ENCODE measurements at places on chromosomes 1 and 21.

DNA sequence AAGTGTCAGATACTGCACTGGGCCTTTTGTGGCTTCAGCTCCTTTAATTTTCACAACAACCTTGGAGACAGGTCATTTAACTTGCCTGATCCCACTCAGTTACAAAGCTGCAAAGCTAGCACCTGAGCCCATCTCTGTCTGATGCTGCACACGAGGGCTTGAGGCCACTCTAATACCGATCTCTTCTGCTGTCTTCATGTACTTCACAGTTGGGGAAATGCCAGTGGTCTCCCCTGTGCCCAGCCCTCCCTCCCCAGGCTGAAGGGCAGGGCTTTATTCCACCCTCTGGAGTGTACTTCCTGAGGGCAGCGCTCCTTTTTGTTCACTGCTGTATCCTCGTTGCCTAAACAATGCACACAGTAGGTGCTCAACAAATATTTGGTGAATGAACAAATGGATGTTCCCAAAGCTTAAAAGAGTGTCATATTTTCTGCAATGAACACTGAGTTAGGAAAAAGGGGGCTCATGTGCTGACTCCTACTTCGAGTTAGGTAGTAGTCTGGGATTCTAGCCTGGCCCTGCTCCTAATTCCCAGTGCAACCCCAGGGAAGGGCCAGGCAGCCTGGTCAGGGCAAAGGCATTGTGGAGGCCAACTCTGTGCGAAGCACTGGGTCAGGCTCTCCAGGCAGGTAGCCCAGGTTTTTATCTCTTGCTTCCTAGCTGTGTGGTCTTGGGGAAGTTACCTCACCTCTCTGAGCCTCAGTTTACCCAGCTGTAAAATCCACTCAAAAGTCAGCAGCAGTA, 1.1 kb downstream of the TMCO4 start:
- DNase-seq, result no peak

DNA sequence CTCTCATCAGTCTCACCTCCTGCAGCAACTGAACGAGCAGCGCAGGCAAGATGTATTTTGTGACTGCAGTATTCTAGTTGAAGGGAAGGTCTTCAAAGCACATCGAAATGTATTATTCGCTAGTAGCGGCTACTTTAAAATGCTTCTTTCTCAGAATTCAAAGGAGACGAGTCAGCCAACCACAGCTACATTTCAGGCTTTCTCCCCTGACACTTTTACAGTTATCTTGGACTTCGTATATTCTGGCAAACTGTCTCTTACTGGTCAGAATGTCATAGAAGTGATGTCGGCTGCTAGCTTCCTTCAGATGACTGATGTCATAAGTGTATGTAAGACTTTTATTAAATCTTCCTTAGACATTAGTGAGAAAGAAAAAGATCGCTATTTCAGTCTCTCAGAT, 53.7 kb downstream of the ZBTB8A start:
- DNase-seq, result no peak

GRCh38 chr1:239879321-239880170, 212.1 kb upstream of the FMN2 start:
- DNase-seq, result no peak

GRCh38 chr1:160672789-160673695, 26.2 kb upstream of the SLAMF1 start:
- DNase-seq, result no peak

DNA sequence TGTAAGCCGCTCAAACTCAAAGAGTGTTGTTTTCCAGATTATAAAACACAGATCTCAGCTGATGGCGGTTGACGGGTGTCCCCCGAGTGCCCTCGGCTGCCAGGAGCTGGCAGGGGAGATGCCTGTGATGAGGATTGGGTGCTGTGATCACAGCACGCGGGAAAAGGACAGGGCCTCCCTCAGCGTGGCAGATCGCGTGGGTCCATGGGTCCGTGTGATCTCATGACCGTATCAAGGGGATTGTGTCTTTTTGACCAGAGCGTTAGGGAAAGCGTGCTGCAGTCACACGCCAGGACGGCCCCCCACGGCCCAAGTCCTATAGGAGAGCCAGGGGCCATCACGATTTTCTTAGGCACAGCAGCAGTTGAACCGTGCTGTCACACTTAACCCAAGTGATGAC, 51.9 kb downstream of the PDE9A start:
- DNase-seq, result no peak

GRCh38 chr1:1197551-1198422, 8.6 kb downstream of the TNFRSF18 start:
- DNase-seq, result no peak

DNA sequence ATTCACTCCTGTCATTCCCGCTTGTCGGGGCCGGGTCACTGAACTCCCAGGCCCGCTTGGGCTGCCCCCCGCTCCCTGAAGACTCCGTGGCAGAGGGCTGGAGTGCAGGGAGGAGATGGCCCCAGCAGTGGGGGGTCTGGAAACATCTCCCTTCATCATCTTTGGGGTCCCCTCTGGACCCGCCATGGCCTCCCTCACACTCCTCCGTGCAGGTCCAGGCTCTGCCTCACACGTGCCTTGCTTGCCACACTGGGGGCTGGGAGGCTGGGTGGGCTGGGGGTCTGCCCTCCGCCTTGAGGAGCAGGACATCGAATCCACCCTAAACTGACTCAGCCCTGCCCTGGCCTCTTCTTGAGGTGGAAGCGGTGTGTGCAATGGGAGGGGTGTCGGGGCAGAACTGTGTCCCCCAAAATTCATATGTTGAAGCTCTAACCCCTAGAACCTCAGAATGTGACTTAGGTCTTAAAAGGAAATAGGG, 35.2 kb downstream of the POFUT2 start:
- DNase-seq, result no peak

DNA sequence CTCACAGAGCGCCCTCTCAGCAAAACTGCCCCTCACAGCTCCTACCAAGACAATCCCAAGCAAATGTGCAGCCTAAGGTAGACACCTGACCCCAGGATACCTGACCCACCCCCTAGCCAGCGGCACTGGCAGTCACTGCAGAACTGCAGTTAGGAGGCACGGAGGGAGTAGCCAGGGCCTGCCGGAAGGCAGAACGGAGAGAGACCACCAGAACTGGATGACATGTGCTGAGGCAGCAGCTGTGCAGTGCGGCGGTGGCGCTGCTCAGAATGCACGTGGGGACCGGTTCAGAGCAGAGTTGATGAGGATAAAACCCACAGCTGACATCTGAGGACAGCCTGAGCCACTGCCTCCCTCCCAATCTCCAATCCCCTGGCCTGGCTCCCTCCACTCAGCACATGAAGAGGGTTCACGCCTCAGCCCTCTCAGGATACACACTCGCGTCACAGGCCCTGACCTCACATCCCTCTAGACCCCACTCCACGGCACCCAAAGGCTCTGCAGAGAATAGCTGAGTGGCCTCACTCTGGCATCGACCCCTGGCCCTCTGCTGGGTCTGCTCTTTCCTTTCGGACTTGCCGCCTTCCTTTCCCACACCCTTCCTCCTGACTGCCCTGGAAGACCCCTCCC, 29.6 kb downstream of the UBE2G2 start:
- DNase-seq, result no peak

DNA sequence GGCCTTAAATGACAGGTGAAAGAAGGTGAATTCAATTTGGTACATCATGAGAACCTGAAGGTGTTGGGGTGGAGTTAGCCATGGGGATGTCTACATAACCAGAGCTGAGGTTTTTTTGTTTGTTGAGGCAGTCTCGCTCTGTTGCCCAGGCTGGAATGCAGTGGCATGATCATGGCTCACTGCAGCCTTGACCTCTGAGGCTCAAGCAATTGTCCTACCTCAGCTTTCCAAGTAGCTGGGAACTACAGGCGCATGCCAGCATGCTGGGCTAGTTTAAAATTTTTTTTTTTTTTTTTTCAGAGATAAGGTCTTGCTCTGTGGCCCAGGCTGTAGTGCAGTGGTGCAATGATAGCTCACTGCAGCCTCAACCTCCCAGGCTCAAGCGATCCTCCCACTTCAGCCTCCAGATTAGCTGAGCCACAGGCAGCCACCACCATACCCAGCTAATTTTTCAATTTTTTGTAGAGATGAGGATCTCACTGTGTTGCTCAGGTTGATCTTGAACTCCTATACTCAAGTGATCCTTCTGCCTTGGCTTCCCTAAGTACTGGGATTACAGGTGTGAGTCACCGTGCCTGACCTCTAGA, 1.9 kb upstream of the MPZ start:
- no peak for DNase-seq
